WTC11 (cell line): ENCODE measurements at places on chromosomes 3 and 15. TPM values are rescaled to one million over a fixed set of nuclear protein-coding genes. Genes with fewer than 3 reads are reported as not detected.

DNA sequence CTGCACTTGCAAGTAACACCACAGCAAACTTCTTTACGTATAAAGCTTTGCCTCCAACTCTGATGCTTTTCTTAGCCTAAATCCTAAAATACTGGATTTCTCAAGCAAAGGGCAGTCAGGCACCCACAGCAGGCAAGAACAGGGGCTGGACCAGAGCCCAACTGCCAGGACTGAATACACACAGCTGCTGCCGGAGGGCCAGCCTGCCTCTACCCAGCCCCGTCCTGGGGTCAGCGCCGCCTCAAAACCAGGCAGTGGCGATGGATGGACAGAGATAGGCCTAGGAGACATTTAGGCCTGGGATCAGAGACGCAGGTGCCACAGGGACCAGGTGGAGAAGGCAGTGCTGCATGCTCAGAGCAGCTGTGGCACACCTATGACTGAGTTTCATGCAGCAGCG, 47.6 kb upstream of the SEC61A1 start:
- H3K27ac ChIP-seq, result no peak overlapping the region
- H3K4me3 ChIP-seq, result no peak overlapping the region
- DNase-seq, result no peak
- peaks cover 33% of the 10 kb centered on the region for H3K4me1 ChIP-seq

Gene PLSCR2
- 0.18 to 0.39 TPM (median 0.23 TPM) in 3 replicates for total RNA-seq

GRCh38 chr3:119562307-119562961, 3.0 kb upstream of the CD80 start:
- H3K4me3 ChIP-seq, result no peak overlapping the region
- DNase-seq, result no peak
- H3K4me1 ChIP-seq, result peaks cover 4% of the 10 kb centered on the region; the same call in 1 of the 2 replicates
- H3K36me3 ChIP-seq, result no peaks in the 10 kb centered on the region

GRCh38 chr3:123805504-123805903, 78.6 kb downstream of the MYLK start:
- no peak overlapping the region for H3K4me3 ChIP-seq
- no peak overlapping the region for H3K27ac ChIP-seq
- no peaks in the 10 kb centered on the region for H3K36me3 ChIP-seq
- no peak for DNase-seq

DNA sequence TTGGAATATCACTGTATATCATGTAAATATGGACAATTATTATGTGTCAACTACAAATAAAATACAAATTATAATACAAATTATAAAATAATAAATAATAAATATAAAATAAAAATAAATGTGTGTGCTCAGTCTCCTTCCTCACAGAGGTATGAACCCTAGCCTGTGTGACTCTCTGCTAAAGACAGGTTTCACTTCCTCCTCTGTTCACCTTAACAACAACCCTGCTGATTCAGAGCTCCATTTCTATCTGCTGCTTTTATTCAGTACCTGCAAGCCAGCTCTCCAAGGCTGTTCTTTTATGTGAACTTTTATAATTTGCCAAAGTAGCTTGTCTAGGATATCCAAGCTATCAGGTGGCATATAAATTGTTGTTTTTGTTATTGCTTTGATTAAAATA, 610.7 kb upstream of the GRM7 start:
- H3K4me1 ChIP-seq, result peaks cover 5% of the 10 kb centered on the region
- H3K4me3 ChIP-seq, result no peak overlapping the region
- DNase-seq, result no peak
- H3K27me3 ChIP-seq, result 0 out of 2 replicates have a peak, but pooled peaks cover 5% of the 10 kb centered on the region
- no peak overlapping the region for H3K27ac ChIP-seq

Gene STARD5
- 6.3 to 7.2 TPM (median 6.8 TPM) in 3 replicates for total RNA-seq

- DNase-seq, result no peak
- peak overlapping the region; percentile 71; the same call in 1 of the 2 replicates for H3K27ac ChIP-seq
- no peaks in the 10 kb centered on the region; the same call in 1 of the 2 replicates for H3K27me3 ChIP-seq
Observed at GRCh38 chr3:183061391-183062172, 37.7 kb downstream of the MCCC1 start.

GRCh38 chr3:143506190-143506589, 342.1 kb downstream of the SLC9A9 start:
- H3K27ac ChIP-seq, result no peak overlapping the region
- no peak for DNase-seq
- no peak overlapping the region for H3K4me3 ChIP-seq
- H3K27me3 ChIP-seq, result no peaks in the 10 kb centered on the region
- no peaks in the 10 kb centered on the region for H3K36me3 ChIP-seq

DNA sequence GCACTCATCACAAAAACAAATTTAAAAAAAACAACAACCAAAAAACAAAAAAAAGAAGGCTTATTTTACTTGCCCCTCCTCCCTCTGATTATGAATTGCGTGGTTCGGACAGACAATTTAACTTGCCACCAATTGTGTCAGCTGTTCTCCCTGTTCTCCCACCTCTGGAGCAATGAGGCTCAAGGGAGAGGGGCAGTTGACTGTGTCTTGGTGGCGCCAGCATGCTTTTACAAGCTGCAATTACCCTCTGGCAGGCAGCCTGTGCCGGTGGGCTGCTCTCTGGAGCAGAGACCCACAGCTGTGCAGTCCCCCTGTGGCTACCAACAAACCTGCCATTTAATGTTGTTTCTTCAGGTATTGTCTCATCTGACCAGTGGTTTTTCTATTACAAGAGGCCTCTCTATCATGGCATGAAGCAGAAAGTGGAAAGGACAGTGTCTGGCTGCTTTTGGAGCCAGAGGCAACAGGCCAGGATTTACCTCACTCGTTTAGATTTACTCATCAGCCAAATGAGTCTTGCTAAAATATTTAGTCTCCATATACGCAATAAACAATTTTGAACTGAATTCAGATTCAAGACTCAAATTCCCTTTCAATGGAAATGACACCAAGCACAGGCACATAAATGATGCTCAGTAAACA, 192.0 kb upstream of the TPRG1 start:
- no peak overlapping the region for H3K4me3 ChIP-seq
- no peaks in the 10 kb centered on the region for H3K36me3 ChIP-seq
- H3K27ac ChIP-seq, result 0 out of 2 replicates have a peak overlapping the region, but pooled peaks have one; percentile 20
- peak; percentile 12 for DNase-seq
- no peaks in the 10 kb centered on the region for H3K27me3 ChIP-seq
- peaks cover 6% of the 10 kb centered on the region for H3K4me1 ChIP-seq

- H3K4me3 ChIP-seq, result no peak overlapping the region
- no peaks in the 10 kb centered on the region; the same call in 1 of the 2 replicates for H3K4me1 ChIP-seq
- H3K36me3 ChIP-seq, result no peaks in the 10 kb centered on the region
- peaks cover 9% of the 10 kb centered on the region for H3K27me3 ChIP-seq
Observed at GRCh38 chr3:186679151-186679550, 13.3 kb downstream of the HRG start.

GRCh38 chr3:11989383-11990038, 14.7 kb upstream of the SYN2 start:
- no peaks in the 10 kb centered on the region for H3K36me3 ChIP-seq
- H3K27me3 ChIP-seq, result no peaks in the 10 kb centered on the region
- H3K4me3 ChIP-seq, result no peak overlapping the region
- H3K27ac ChIP-seq, result no peak overlapping the region
- no peaks in the 10 kb centered on the region for H3K4me1 ChIP-seq

Gene GOLGA6D
- total RNA-seq, result 2.1 to 2.6 TPM (median 2.6 TPM) in 3 replicates
